Spleen (tissue), 13 donors: ENCODE measurements at places on chromosomes 16 and 17. TPM values are rescaled to one million over a fixed set of nuclear protein-coding genes. Genes with fewer than 3 reads are reported as not detected.

TRPV2 gene
- total RNA-seq: 44.8 TPM

DNA sequence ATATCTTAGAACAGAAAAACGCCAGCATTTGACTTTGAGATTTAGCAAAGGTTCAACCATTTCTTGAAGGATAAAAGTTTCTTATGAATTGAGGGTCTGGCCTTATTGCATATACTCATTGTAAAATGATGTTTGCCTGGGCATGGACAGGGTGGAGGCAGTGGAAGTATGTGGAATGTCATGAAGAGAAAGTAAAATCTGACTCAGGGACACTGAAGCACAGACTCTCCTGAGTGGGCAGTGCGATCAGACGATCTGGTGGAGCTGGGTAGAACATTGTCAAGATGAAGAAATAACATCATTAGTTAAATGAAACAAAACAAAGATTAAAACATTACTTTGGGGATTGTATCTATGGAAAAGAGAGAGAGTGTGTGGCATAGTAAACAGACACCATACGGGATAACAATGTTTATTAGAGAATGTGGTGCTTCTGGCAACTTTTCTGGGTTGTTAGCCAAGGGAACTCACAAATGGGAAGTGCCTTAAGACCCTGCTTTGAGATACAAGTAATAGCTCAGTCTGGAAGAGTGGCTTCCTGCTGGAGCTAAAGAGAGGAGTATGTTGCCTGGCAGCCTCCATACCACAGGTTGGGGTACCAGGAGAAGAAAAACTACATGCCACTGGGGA, 4.4 kb downstream of the MAP3K3 start:
- H3K4me3 ChIP-seq: no peak overlapping the region
- DNase-seq: no peak
- no peaks in the 10 kb centered on the region for H3K27me3 ChIP-seq
- H3K36me3 ChIP-seq: no peaks in the 10 kb centered on the region
- H3K4me1 ChIP-seq: peaks cover 84% of the 10 kb centered on the region
- H3K27ac ChIP-seq: no peak overlapping the region

DNA sequence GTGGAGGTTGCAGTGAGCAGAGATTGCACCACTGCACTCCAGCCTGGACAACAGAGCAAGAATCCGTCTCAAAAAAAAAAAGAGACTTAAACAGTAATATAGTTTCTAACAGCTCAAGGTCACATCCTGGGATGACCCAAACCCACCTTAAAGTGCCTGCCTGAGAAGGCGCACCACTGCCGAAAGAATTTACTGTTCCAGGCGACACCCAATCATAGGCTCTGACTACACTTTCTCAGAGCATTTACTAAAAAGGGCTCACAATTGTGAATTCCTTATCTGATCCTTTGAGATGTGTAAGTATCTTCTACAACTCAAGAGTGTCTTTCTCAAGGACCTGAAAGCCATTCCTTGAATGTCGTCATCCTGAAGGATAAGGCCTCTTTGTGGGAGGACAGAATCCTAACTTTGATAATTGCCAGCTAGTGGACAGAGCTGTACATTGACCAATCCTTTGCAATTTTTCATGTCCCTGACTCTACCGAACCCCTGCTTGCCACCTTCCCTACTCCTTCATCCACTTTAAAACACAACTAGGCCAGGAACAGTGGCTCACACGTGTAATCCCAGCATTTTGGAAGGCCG, 2.6 kb upstream of the ST3GAL2 start:
- no peak overlapping the region for H3K4me3 ChIP-seq
- no peak overlapping the region for H3K27ac ChIP-seq
- no peak for DNase-seq
- no peaks in the 10 kb centered on the region for H3K27me3 ChIP-seq

COL1A1 gene
- 458 TPM for total RNA-seq

- DNase-seq: no peak
- peak overlapping the region; percentile 13 for H3K27ac ChIP-seq
- peaks cover 32% of the 10 kb centered on the region for H3K4me1 ChIP-seq
- no peaks in the 10 kb centered on the region for H3K36me3 ChIP-seq
- no peaks in the 10 kb centered on the region for H3K27me3 ChIP-seq
- no peak overlapping the region for H3K4me3 ChIP-seq
Observed at GRCh38 chr17:17769869-17770631, 66.7 kb downstream of the SREBF1 start.

RFNG gene
- total RNA-seq: 26.0 TPM

CLEC3A gene
- total RNA-seq: not detected

GRCh38 chr16:15610369-15610871, 32.5 kb downstream of the MARF1 start:
- H3K4me1 ChIP-seq: peaks cover 8% of the 10 kb centered on the region
- DNase-seq: no peak
- H3K4me3 ChIP-seq: no peak overlapping the region
- H3K27ac ChIP-seq: no peak overlapping the region
- peaks cover 95% of the 10 kb centered on the region for H3K36me3 ChIP-seq

HEATR9 gene
- 0.47 TPM for total RNA-seq

GRCh38 chr17:47997586-47997985, 26.7 kb downstream of the CDK5RAP3 start:
- H3K4me1 ChIP-seq: no peaks in the 10 kb centered on the region
- no peak for DNase-seq
- H3K36me3 ChIP-seq: no peaks in the 10 kb centered on the region
- H3K27me3 ChIP-seq: no peaks in the 10 kb centered on the region

GRCh38 chr16:80350061-80350460, 190.7 kb upstream of the DYNLRB2 start:
- H3K36me3 ChIP-seq: no peaks in the 10 kb centered on the region
- no peak overlapping the region for H3K27ac ChIP-seq
- no peaks in the 10 kb centered on the region for H3K4me1 ChIP-seq
- H3K27me3 ChIP-seq: peaks cover 13% of the 10 kb centered on the region
- no peak for DNase-seq

CMTM2 gene
- total RNA-seq: 51.2 TPM

DNA sequence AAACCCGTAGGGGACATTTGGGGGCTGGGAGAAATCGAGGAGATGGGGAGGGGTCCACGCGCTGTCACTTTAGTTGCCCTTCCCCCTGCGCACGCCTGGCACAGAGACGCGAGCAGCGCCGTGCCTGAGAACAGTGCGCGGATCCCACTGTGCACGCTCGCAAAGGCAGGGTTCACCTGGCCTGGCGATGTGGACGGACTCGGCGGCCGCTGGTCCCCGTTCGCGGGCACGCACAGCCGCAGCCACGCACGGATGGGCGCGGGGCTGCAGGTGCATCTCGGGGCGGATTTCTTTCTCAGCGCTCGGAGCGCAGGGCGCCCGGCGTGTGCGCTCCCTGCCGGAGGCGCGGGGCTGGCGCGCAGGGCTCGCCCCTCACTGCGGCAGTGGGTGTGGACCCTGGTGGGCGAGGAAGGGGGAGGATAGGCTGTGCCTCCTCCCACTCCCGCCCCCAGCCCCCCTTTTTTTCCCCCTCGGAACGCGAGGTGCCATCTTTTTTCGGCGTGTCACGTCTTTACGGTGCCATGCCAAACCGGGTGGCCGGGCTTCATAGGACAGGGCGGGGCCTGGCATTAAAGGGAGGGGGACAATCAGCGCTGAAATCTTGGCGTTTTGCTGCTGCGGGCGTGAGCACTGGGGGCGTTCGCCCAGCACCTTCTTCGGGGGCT, 1.1 kb downstream of the MAPT start:
- DNase-seq: no peak
- peaks cover 45% of the 10 kb centered on the region for H3K27me3 ChIP-seq
- peak overlapping the region; percentile 71 for H3K4me3 ChIP-seq
- no peaks in the 10 kb centered on the region for H3K36me3 ChIP-seq
- peaks cover 21% of the 10 kb centered on the region for H3K4me1 ChIP-seq

CDRT15 gene
- total RNA-seq: not detected

KRTAP9-7 gene
- total RNA-seq: not detected

NHLRC4 gene
- 5.4 TPM for total RNA-seq

DNA sequence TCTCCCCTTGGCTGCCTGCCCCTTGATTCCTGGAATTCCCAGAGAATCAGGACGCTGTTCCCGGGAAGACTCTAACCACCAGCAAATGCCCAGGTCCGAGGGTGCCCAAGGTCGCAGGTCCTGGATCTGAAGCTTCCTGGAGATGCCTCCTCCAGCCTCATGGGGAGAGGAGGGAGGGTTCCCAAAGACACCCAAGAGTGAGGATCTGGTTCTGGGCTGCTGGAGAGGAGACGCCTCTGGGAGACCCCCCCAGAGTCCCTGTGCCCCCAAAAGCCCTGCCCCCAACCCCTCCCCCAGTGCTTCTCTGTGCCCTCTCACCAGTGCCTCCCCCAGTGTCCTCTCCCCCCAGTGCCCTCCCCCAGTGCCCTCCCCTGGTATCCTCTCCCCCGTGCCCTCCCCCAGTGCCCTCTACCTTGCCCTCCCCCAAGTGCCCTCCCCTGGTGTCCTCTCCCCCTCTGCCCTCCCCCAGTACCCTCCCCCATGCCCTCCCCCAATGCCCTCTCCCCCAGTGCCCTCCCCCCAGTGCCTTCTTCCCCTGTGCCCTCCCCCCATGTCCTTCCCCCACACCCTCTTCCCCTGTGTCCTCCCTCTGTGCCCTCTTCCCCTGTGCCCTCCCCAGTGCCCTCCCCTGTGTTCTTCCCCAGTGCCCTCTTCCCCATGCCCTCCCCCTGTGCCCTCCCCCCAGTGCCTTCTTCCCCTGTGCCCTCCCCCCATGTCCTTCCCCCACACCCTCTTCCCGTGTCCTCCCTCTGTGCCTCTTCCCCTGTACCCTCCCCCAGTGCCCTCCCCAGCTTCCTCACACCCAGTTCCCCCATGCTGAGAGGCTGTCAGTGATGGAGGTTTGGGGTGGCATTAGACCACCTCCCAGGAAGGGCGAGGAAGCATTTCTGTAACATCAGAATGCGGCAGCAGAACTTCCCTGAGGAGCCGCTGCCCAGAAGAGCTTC, 6.3 kb upstream of the SECTM1 start:
- DNase-seq: peak; percentile 68
- H3K36me3 ChIP-seq: no peaks in the 10 kb centered on the region
- H3K4me1 ChIP-seq: peaks cover 30% of the 10 kb centered on the region
- no peak overlapping the region for H3K4me3 ChIP-seq
- H3K27me3 ChIP-seq: no peaks in the 10 kb centered on the region

DNA sequence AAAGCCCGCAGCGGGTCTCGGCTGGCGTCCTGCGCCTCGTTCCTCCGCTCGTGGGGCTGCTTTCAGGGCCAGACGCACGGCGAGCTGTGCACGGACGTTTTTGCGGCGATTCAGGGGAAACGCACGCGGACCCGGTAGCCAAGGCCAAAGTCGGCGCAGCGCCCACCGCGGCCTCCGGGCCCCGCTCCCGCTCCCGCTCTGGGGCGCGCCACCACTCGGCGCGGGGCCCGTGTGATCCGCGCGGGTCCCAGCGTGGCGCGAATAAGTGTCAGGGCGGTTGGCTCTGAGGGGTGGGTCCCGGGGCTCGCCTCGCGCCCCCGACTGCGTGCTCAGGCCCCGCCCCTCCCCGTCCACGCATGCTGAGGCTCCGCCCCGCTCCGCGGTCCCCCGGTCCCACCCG, 694 bp upstream of the TBCD start:
- H3K4me1 ChIP-seq: peaks cover 20% of the 10 kb centered on the region
- no peaks in the 10 kb centered on the region for H3K36me3 ChIP-seq
- H3K4me3 ChIP-seq: peak overlapping the region; percentile 99
- peak overlapping the region; percentile 84 for H3K27ac ChIP-seq
- DNase-seq: no peak

PABPN1L gene
- 0.85 TPM for total RNA-seq

GRCh38 chr17:28244446-28244845, 74.6 kb upstream of the TMEM97 start:
- peaks cover 10% of the 10 kb centered on the region for H3K4me1 ChIP-seq
- no peak overlapping the region for H3K4me3 ChIP-seq
- DNase-seq: no peak

GRCh38 chr17:846901-847843, 65.0 kb downstream of the MRM3 start:
- peaks cover 31% of the 10 kb centered on the region for H3K27me3 ChIP-seq
- H3K36me3 ChIP-seq: no peaks in the 10 kb centered on the region
- peak overlapping the region; percentile 40 for H3K27ac ChIP-seq
- no peak for DNase-seq

MRPL58 gene
- total RNA-seq: 30.3 TPM

DNA sequence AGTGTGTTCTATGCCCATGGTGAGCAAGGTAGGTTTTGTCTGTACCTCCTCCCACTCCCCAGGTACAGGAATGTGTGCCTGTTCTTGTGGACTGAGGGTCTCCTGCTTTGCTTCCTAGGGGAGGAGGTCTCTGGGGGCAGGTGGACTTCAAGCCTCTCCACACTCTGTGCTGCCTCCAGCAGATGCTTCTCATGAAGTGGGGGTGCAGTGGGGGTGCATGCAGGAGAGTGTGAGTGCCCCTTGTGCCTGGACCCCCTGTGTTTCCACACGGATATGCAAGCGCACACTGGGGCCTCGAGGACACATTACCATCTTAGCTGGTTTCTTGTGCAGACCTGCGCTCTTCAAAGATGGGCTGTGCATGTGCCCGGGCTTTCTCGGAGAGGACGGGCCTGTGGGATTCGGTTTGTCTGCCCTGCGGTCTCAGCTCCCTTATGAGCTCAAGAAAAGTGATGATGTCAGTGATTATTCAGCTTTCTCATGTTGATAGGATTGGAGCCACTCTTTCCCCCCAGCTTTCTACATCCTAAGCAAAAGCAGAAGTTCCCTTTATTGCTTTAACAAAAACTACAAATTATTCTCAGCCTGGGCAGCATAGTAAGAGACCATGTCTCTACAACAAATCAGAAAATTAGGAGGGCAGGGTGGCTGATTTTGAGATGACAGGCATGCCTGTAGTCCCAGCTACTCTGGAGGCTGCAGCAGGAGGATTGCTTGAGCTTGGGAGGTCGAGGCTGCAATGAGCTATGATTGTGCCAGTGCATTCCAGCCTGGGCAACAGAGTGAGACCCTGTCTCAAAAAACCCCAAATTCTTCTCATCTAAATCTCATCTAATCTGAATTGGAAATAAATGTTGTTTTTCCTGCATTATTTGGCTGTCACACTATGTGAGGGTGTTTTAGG, 86.8 kb downstream of the RPTOR start:
- no peaks in the 10 kb centered on the region for H3K27me3 ChIP-seq
- H3K4me1 ChIP-seq: no peaks in the 10 kb centered on the region
- no peak overlapping the region for H3K27ac ChIP-seq
- H3K36me3 ChIP-seq: no peaks in the 10 kb centered on the region
- H3K4me3 ChIP-seq: no peak overlapping the region

GRCh38 chr17:82061047-82061925, 4.3 kb downstream of the DUS1L start:
- no peak overlapping the region for H3K27ac ChIP-seq
- H3K4me1 ChIP-seq: peaks cover 64% of the 10 kb centered on the region
- no peak overlapping the region for H3K4me3 ChIP-seq
- no peaks in the 10 kb centered on the region for H3K27me3 ChIP-seq
- peak; percentile 73 for DNase-seq

DNA sequence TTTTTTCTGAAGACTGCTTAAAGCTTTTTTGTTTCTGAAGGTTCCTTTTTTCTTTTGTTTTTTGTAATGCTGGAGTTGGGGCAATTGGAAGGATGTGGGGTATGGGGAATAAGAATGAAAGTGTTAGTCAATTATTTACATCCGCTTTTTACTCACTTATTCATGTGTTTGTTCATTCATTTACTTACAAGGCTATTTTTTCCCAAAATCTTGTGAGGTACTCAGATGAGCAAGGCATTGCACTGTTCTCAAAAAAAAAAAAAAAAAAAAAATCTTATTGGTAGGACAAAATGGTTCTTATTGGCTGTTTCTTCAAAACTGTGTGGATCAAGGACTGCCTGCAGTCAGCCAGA, 55.7 kb downstream of the PLD6 start:
- H3K36me3 ChIP-seq: peaks cover 59% of the 10 kb centered on the region
- no peak overlapping the region for H3K27ac ChIP-seq
- DNase-seq: no peak
- peaks cover 4% of the 10 kb centered on the region for H3K4me1 ChIP-seq
